ENCODE measurements at places on chromosomes 13 and 19.
A peak's percentile ranks its signal among the peaks of the same experiment; 100 is the strongest.

GRCh38 chr19:41925208-41926003, 2.8 kb downstream of the ERFL start:
- no peak for DNase-seq

DNA sequence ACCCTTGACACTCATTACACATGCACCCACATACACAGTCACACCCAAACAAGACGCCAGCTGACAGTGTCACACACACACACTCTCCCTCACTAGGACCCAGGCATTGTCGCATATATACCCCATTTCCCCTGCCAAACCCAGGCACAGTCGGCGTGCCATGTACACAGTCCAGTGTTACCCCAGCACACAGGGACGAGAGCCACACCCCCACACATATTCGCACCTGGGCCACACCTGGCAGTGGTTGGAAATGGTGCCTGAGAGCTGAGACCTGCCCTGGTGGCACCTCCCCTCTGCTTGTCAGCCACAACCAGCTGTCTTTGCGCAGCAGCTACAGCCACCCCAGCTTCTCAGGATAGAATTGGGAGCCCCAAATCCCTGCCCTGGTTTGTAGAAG, 9.0 kb downstream of the NFIX start:
- no peak for DNase-seq

DNA sequence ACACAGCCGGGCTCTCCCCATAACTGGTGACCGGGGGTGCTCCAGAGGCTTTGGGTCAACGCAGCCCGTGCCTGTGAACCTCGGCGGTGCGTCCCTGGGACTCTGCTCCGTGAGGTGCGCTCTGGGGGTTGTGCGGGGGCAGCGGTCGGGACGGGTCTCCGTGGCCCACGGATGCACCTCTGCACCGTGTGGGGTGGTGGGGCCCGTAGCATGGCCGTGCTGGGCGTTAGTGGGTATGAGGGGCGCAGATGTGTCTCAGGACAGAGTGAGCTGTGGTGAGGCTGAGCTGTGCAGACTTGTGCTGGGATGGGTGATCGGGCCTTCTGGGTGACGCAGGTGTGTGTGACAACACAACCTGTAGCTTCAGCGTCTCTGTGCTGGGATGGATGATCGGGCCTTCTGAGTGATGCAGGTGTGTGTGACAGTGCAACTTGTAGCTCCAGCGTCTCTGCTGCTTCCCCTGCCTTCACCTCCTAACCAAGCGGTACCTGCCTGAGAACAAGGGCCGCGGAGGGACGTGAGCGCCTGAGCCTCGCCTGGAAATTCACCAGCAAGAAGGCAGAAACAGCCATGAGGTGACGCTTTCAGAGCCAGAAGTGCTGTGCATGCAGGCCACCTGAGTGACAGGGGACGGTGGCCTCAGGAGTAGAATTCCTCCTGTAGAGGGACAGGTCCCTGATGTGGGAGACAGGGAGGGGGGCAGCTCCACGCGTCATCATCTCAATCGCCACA, 599 bp downstream of the ZNF331 start:
- no peak for DNase-seq

DNA sequence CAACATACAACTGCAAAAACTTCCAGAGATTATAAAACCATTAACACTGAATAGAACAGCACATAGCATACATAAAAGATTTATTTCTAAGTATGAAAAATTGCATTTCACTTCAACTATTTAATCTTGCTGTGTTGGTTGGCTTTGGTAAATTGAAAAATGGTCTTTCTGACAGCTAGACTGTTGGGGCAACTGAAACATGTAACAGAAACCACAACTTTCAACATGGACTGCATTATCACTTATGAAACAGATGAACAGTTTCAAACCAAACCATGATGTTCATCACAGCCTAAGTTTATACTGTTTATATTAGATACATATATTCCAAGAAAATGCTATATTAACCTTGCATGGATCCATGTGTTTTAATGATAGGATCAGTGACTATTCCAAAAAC, 324.1 kb upstream of the PCDH9 start:
- peak; percentile 57 for DNase-seq

DNA sequence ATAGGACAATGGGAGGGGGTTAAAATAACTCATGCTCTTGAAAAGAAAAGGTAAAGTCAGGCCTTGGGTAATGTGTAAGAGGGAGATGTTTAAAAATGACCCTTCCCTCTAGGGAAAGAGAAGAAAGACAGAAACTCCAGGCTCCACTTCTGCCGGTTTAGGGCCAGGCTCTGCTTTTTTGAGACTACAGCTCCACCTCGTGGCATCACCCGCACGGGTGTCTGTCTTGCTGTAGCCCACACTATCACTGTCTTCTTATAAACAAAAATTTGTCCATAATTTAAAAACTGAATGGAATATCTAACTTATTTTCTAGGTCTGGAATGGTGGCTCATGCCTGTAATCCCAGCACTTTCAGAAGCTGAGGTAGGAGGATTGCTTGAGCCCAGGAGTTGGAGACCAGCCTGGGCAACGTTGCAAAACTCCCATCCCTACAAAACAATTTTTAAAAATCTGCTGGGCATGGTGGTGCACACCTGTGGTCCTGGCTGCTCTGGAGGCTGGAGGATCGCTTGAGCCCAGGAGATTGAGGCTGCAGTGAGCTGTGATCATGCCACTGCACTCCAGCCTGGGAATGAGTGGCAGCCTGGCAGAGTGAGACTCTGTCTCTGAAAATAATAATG, 65.1 kb upstream of the GTF3A start:
- DNase-seq, result peak; percentile 22

- no peak for DNase-seq
Measured at GRCh38 chr13:25874907-25875306, 176.9 kb downstream of the SHISA2 start.

GRCh38 chr19:27672309-27673047, 1540.5 kb downstream of the UQCRFS1 start:
- DNase-seq, result peak; percentile 88

DNA sequence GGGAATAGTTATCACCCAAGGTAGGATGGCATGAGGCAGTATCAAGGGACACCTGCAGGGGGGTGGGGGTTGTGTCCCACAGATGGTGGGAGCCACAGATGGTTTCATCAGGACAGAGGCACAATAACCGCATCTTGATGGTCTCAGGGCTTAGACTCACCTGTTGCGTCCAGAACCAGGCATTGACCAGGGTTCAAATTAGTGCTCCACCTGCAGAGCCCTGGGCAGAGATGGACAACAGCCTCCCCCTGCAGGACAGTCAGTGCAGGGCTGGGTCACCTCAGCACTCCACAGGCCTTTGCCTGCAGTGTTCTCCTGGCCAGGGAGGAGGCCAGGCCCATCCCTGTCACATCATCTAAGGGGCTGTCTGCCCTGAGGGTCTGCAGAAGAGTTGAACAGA, 14.5 kb upstream of the CEACAM1 start:
- DNase-seq, result no peak

DNA sequence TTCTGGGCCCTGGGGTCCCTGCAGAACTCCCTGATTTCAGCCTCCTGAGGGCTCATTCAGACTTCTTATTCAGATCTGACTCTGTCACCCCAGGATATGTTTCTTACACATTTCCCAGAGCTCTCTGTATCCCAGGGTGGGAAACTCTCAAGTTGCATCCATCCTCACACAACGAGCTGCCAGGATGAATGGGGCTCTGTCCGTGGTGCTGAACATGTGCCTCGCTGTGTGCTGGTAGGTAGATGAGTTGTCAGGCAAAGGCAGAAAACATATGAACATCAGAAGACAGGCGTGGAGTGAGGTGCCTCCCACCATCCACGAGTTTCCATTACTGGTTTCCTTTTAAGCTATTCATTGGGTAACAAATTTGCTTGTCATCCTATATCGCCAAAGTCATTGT, 11.4 kb upstream of the IGFL1 start:
- DNase-seq, result peak; percentile 46

DNA sequence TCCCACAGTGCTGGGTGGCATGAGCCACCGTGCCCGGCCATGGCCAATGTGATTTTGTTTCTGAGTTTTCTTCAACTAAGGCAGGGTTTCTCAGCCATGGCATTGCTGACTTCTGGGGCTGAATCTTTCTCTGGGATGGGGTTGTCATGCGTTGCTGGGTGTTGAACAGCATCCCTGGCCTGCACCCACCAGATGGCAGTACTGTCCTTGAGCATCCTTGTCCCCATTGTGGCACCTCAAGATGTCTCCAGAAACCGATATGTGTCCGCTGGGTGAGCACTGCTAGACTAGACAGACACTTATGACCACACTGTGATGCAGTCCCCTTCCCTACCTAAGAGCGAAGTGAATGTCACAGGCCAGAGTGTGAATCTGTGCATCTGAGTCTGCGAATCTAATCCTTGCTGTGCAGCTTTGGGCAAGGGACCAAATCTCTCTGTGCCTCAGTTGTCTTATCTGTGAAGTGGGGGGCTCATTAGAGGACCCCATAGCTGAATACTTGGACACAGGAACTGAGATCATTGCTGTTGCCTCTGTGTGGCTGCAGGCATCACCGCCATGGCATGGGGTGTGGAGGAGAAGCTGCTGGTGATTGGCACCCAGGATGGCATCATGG, 50.3 kb upstream of the SIN3B start:
- DNase-seq, result peak; percentile 66

DNA sequence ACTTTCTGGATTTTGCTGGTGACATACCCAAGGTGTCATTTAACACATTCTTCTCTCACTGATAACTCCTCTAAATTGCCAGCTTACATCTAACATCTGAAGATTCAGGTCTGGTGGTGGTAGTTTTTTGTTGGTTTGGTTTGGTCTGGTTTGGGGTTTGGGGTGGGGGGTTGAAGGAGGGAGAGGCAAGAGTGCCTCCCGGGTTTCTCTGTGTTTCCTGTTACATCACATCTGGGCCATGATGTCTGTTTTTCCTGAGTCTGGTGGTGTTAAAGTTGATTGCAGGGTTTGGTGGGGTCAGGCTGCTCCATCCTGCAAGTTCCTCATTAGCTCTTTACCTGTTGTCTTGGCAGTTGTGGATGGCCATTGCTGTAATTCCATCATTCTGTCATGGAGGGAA, 155.8 kb upstream of the UBL3 start:
- no peak for DNase-seq

- no peak for DNase-seq
Measured at GRCh38 chr13:112103961-112104880, 37.3 kb downstream of the SOX1 start.

GRCh38 chr13:51996641-51997040, 14.6 kb downstream of the ATP7B start:
- DNase-seq, result no peak

DNA sequence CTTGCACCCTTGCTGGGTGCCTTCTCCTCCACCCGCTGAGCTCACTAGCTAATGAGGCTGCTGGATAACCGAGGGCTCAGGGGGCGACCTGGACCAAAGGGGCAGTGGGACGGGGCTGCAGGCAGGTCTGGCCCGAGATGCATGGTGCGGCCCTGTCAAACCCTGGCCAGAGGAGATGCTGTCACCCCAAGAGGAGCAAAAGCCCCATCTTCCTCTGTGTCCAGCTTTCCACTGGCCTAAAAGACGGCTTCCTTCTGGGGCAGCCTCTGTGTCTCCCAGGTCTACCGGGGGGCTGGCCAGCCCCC, 261.8 kb downstream of the TBC1D4 start:
- no peak for DNase-seq

DNA sequence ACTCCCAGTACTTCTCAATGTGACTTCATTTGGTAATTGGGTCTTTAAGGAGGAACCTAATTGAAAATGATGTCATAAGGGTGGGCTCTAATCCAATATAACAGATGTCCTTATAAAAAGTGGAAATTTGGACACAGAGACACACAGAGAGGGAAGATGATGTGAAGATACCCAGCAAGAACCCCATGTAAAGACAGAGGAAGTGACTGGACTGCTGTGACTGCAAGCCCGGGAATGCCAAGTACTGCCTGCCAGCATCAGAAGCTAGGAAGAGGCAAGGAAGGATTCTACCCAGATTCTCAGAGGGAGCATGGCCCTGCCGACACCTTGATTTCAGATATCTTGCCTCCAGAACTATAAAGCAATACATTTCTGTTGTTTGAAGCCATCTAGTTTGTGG, 239.3 kb downstream of the KCTD12 start:
- DNase-seq, result no peak

- DNase-seq, result no peak
Measured at GRCh38 chr13:31980830-31981229, 50.7 kb upstream of the FRY start.

- DNase-seq, result no peak
Measured at GRCh38 chr13:75416327-75417011, 65.5 kb downstream of the TBC1D4 start.

DNA sequence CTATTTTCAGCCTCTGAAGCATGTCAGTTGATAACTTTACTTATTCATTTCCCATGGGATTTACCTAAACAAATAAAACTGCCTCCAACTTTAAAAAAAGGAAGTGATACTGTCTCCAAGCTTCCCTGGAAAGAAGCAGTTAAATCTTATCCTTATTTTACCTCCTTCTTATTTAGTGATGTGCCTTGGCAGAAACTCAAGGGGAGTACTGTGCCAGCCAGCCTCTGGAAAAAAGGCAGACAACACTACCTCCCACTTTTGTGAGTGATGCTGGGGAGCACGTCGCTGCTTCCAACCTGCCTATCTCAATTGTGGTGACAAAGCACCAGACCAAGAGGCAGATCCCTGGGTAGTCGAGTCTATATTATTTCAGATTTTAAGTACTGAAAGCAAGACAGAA, 765.6 kb downstream of the DIAPH3 start:
- no peak for DNase-seq

- peak; percentile 17 for DNase-seq
Measured at GRCh38 chr13:20825477-20825875, 51.7 kb upstream of the EEF1AKMT1 start.
